ENCODE measurements at places on chromosomes 2 and 18. TPM values are rescaled to one million over a fixed set of nuclear protein-coding genes. Genes with fewer than 3 reads are reported as not detected.

The NAT8 gene
- total RNA-seq = not detected

The CRYGD gene
- total RNA-seq = not detected

The MALT1 gene
- 21.8 TPM for total RNA-seq

The DPYSL5 gene
- not detected for total RNA-seq

The COL6A3 gene
- 2,143 TPM for total RNA-seq

The PJVK gene
- 1.8 TPM for total RNA-seq

The PCARE gene
- total RNA-seq = not detected

The INHBB gene
- total RNA-seq = 0.09 TPM

The CAPN14 gene
- total RNA-seq = under 0.01 TPM

The IL37 gene
- not detected for total RNA-seq

The LYPD6 gene
- 0.57 TPM for total RNA-seq

The FAM161A gene
- 1.9 TPM for total RNA-seq

The ZNF638 gene
- total RNA-seq = 98.2 TPM

The WDR43 gene
- total RNA-seq = 81.8 TPM

The TOGARAM2 gene
- total RNA-seq = 0.14 TPM

The ALK gene
- under 0.01 TPM for total RNA-seq

The ANKRD30B gene
- under 0.01 TPM for total RNA-seq

The DBI gene
- 150 TPM for total RNA-seq

The FHOD3 gene
- 16.9 TPM for total RNA-seq

The LAMA3 gene
- total RNA-seq = 19.1 TPM

The RPIA gene
- 6.7 TPM for total RNA-seq

The DGKD gene
- total RNA-seq = 12.1 TPM

The SNORC gene
- total RNA-seq = 0.92 TPM

The CCL20 gene
- total RNA-seq = 0.28 TPM

The BOK gene
- total RNA-seq = 12.9 TPM

The SOWAHC gene
- total RNA-seq = 6.5 TPM

The NOL4 gene
- not detected for total RNA-seq

The SAG gene
- not detected for total RNA-seq

The FRZB gene
- total RNA-seq = 0.09 TPM

The PROKR1 gene
- not detected for total RNA-seq

The PAIP2B gene
- total RNA-seq = 0.85 TPM

The FBXO48 gene
- 0.28 TPM for total RNA-seq

The LIPG gene
- total RNA-seq = 12.4 TPM

The SLC5A7 gene
- not detected for total RNA-seq

The HRH4 gene
- total RNA-seq = under 0.01 TPM

The COPS8 gene
- total RNA-seq = 76.4 TPM

The DUSP11 gene
- total RNA-seq = 21.7 TPM

The CAPN13 gene
- not detected for total RNA-seq

The BMP10 gene
- total RNA-seq = not detected

The NEU4 gene
- not detected for total RNA-seq

The CD207 gene
- total RNA-seq = not detected

The DYTN gene
- not detected for total RNA-seq

The MCM6 gene
- total RNA-seq = 8.2 TPM

The POTEI gene
- under 0.01 TPM for total RNA-seq

The POTEF gene
- total RNA-seq = not detected

The UBE2E3 gene
- total RNA-seq = 31.9 TPM

The DSC3 gene
- 0.14 TPM for total RNA-seq

The GATA6 gene
- total RNA-seq = 28.6 TPM

The IL1RL1 gene
- total RNA-seq = 0.14 TPM

The TTC27 gene
- 15.8 TPM for total RNA-seq

The HMSD gene
- under 0.01 TPM for total RNA-seq

The CERKL gene
- total RNA-seq = not detected

The TEKT4 gene
- total RNA-seq = not detected

The RAD51AP2 gene
- not detected for total RNA-seq

The ARHGEF4 gene
- total RNA-seq = 4.8 TPM

The TUBA4B gene
- total RNA-seq = not detected

The ANKRD62 gene
- total RNA-seq = not detected

The FBXO41 gene
- 1.6 TPM for total RNA-seq

The KLF11 gene
- 3.7 TPM for total RNA-seq

The SCN9A gene
- total RNA-seq = 7.8 TPM
